ENCODE measurements at places on chromosomes 11 and 22.

DNA sequence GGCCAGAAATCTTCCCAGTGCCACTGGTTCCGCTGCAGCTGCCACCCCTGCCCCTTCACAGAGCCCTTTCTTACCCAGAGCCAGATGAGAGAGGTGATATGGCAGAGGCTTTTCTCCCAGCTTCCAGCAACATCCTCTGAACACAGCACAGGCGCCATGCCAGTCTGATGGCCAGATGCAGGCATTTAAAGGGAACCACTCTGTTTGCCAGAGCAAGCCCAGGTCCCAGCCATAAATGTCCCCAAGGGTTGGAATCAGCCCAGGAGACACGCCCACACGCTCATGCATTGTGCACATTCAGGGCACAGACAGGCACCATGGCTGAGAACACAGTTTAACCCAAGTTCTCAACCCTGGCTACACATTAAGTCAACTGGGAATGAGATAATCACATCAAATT lies 114.3 kb upstream of the CSNK2A3 start:
- DNase-seq = no peak

DNA sequence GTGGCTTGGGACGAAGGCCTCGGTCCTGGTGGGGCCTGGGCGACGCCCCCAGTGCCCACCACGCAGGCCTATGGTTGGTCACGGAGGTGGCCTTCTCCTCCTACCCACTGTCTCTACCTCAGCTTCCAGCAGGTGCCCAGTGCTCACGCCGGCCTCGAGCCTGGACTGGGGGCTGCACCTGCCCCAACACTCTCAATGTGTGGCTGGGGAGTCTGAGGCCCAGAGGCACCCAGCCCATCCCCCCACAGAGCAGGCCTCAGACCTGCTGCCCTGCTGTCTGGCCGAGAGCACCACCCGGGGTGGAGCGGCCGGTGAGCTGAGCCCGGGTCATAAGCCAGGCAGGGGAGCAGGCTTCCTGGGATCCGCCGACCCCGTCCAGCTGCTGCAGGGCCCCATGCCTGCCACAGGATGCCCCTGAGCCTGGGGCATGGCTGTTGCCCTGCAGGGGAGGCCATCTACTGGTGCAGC lies 28.6 kb upstream of the MUC5AC start:
- DNase-seq = no peak

DNA sequence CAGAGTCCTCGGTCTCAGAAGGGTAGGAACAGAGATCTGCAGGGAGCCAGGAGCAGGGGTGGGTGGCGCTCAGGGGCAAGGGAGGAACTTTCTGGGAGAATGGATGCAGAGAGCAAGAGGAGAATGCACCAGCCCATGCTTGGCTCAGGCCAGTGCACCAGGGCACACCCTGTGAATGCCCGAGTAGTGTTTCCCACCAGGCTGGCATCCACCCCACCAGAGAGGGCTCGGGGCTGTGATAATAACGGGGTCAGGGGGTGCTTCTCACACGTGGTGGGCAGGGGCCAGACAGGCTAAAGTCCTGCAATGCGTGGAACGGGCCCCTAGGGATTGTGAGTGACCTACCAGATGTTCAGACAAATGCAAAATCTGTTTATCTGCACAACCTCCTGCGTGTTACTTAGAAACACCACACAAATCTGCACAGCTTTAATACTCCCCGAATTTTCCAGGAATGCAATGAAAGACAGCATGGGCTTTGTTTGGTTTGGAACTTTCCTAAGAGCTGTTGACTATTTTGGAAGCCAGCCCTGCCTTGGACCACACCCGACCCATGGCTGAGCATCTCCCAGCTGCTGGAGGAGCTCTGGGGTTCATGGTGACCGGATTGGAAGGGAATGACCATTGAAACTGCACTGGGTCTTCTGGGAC lies 368.3 kb downstream of the SHANK2 start:
- DNase-seq = no peak

GRCh38 chr11:7492253-7492652 lies 6.9 kb downstream of the OLFML1 start:
- DNase-seq = no peak

GRCh38 chr11:1397862-1398527 lies 8.3 kb downstream of the BRSK2 start:
- no peak for DNase-seq

- no peak for DNase-seq
Measured at GRCh38 chr11:118527109-118527508, at the start of gene TTC36. Gene TTC36 (plus strand): TSS chr11:118527474. CDS start chr11:118527495, 21 bp downstream.

- no peak for DNase-seq
Measured at GRCh38 chr11:93289782-93290463, 40.6 kb upstream of the DEUP1 start.

- DNase-seq = no peak
Measured at GRCh38 chr22:18973264-18974031, 37.4 kb upstream of the PRODH start.

DNA sequence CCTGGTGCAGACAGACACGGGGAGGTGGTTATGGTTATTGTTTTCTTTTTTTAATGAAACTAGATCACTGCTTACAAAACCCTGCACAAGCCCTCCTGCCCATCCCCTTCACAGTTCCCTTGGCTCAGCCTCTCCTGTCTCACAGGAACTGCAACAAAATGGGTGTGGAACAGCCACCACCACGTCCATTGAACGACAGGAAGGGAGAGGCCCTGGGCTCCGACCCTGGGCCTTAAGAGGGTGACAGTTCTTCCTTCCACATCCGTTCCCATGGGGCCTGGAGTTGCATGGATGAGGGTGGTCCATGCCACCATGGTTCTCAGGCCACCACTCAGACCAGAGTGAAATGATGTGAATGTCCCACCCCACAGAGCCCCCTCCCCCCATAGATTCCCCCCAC lies 15.7 kb downstream of the PRPF19 start:
- no peak for DNase-seq

- no peak for DNase-seq
Measured at GRCh38 chr11:72735495-72736027, 16.6 kb downstream of the ARAP1 start.

GRCh38 chr11:62832336-62833234 lies at the start of gene TEX54:
Gene TEX54 (minus strand): TSS chr11:62832841.
- DNase-seq = no peak

GRCh38 chr11:59865031-59865430 lies 1.3 kb downstream of the TCN1 start:
- no peak for DNase-seq

DNA sequence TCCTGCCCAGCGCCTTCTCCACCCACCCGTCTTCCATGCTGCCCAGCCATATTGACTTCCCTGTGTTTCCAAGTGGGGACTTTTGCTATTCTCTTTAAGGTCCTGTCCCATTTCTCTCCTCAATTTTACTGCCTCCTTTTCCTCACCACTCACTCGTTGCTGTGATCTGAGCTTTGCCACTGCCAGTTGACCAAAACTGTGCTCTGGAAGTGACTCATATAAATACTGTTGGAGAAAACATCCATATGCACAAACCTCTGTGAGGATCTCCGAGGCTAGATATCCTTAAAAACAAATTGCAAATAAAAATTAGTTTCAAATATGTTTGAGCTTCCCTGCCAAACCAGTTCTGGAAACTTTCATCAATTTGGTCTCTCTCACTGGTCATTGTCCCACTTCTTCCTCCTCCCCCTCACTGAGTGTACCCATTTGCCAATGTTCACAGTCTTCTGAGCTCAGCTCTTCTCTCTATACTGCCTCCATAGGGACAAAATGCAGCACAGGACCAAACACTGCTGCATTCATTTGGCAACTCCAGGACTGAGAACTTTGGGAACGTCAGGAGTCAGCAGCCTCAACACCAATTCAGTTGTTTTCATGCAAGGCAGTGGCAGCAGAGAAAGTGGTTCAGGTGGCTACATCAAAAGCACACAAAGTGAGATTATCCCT lies 34.0 kb upstream of the MMP13 start:
- no peak for DNase-seq

DNA sequence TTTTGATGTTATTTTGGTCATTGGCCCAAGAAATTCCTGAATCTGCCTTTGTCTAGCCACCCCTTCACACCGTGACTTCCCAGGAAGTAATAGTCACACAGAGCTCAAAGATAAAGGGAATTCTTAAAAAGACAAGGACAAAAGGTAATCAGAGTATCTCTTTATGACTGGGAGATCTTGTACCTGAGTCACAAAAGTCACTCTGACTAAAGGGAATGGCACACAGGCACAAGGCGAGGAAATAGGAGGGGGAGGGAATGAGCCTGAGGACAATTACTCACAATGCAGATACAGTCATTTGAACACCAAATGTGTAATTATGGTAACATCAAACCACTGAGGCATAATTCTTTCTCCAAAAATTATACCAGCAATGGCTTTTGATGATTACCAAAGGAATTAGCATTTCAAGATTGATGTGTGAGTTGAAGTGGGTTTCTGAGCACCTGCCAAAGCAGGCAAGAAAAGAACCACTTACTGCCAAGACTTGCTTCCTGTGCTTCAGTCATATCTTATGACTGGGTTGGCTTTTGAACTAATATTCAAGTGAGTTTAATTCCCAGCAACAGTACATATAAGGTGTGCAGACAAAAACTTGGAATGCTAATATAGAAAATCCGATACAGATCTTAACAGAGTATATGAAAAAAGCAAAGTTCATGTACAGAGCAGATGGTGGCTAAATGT lies 856.4 kb downstream of the LRRC4C start:
- no peak for DNase-seq

DNA sequence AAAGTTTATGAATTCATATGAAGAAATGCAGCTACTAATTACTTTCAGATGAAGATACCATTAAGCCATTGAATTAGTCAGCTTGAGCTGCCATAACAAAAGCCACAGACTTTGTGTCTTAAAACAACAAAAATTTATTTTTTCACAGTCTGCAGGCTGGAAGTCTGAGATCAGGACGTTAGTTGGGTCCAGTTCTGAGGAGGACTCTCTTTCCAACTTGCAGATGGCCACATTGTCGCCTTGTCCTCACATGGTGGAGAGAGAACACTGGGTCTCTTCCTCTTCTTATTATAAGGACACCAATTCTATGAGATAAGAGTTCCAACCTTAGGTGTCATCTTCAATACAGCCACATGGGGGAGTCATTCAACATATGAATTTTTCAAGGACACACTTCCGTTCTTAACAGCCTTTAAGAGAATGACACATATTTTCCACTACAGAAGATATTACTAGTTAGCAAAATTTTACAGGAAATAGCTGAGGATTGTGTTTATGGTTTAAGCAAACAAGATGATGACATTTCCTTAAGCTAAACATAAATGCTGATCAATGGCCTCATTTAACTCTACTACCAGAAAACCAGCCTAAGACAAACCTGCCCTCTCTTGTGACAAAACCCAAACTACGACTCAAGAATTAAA lies 56.0 kb downstream of the DCUN1D5 start:
- no peak for DNase-seq

GRCh38 chr22:24165673-24166072 lies 15.6 kb upstream of the SUSD2 start:
- DNase-seq = no peak

DNA sequence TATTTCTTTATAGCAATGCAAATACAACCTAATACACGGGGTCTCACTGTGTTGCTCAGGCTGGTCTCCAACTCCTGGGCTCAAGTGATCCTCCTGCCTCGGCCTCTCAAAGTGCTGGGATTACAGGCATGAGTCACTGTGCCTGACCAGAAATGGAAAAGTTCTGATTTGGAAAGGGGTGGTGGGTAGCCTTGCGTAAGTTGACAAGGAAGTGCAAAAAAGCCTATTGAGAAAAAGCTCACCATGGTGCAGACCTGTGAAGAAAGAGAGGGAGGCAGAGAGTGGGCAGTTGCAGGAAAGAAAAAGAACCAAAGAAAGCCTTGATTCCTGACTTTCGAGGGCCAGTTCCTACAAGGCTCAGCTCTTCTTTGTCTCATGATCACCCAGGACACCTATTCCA lies 27.1 kb downstream of the AGBL2 start:
- DNase-seq = no peak
